Urinary bladder (tissue), 4 donors: ENCODE measurements at places on chromosomes 2 and 18. TPM values are rescaled to one million over a fixed set of nuclear protein-coding genes. Genes with fewer than 3 reads are reported as not detected.

GRCh38 chr2:10236571-10237391 lies 65.9 kb upstream of the HPCAL1 start:
- no peak for DNase-seq

DNA sequence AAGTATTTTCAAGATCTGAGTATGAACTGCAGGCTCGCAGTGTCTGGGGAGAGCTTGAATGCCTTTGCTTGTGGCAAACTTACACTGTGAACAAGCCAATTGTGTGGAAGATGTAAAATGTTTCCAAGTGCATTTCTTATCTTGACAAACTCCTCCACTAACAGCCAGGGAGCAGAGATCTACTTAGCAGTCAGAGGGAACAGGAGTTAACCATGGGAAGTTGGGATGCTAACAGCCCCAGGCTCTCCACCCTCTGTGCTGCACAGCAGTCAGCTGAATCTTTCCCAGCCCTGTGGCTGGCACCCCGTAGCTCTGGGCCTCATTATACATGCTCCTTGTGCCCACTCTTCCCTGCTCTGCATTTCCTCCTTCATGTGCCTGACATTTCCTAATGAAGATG lies 450.2 kb downstream of the TSN start:
- DNase-seq, result no peak

GRCh38 chr2:120794716-120795115 lies 59.0 kb downstream of the GLI2 start:
- no peak for DNase-seq

DNA sequence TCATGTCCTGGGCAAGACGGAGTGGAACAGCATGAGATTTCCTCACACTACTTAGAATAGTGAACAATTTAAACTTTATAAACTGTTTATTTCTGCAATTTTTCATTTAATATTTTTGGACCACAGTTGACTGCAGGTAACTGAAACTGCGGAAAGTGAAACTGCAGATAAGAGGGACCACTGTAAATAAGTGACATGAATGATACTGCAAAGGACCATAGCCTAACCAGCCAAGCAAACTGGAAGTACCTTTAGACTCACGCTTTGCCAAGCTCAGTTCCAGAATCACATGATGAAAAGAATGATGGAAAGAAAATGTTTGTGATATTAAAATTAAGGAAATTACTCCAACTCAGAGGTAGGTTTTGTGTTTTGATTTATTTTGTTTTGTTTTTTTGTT lies 94.6 kb upstream of the ITGA4 start:
- no peak for DNase-seq

GRCh38 chr18:5582849-5583681 lies 39.3 kb upstream of the EPB41L3 start:
- no peak for DNase-seq

DNA sequence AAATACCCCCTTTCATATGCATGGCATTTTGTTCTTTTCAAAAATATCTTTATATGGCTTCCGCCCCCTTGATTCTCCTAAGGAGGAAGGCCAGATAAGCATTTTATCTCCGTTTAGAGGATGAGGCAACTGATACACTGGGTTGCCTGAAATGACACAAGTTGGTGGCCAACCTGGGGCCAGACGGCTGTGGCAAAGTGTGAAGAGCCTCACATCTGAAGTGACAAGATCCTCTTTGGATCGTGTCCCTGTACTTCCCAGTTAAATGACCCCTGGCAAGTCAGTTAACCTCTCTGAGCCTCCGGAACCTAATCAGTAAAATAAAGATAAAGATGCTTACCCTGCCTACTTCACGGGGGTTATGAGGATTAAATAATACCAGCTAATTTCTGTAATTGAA lies 4.6 kb downstream of the SETBP1 start:
- no peak for DNase-seq

- no peak for DNase-seq
Observed at GRCh38 chr2:229492034-229492433, 220.9 kb upstream of the PID1 start.

GRCh38 chr2:96951125-96951654 lies 35.2 kb downstream of the FAM178B start:
- no peak for DNase-seq

- DNase-seq, result no peak
Observed at GRCh38 chr18:23588836-23589560, 2.7 kb upstream of the NPC1 start.

DNA sequence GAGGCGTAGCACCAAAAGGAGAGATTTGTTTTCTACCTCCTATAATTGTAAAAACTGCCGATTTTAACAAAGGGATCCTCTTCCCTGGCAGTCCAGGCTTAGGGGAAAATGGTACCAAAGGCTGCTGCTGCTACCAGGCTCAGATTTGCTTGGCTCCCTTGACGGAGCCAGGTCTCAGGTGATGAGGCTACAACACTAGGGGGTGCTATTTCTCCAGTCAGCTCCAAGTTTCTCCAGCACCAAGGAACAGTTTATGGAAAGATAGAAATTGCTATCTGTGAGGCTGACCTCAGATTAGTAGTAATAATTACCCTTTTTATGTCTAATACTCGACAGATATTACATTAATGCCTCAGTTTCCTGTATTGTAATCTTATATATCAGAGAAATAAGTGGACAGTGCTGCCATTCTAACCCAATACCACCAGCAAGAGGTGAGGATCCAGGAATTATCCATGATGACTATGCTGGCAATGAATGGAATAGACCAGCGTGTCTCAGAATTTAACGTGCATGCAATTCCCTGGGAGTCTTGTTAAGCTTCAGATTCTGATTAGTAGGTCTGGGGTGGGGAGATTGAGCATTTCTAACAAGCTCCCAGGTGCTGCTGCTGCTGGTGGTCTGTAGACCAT lies 111.3 kb downstream of the ESCO1 start:
- no peak for DNase-seq

DNA sequence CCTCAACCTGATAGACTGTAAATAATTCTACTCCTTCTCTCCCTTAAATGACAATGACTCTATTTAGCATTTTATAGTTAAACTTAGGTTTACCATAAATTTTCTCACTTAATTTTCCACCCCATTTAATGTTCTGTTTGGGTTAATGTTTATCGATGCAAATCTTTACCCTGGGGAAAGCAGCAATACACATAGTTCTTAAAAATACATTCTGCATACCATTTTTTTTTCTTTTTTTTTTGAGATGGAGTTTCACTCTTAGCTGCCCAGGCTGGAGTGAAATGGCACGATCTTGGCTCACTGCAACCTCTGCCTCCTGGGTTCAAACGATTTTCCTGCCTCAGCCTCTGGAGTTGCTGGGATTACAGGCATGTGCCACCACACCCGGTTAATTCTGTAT lies 14.0 kb downstream of the STAM2 start:
- DNase-seq, result no peak

- no peak for DNase-seq
Observed at GRCh38 chr2:8987410-8987809, 16.1 kb downstream of the MBOAT2 start.

DNA sequence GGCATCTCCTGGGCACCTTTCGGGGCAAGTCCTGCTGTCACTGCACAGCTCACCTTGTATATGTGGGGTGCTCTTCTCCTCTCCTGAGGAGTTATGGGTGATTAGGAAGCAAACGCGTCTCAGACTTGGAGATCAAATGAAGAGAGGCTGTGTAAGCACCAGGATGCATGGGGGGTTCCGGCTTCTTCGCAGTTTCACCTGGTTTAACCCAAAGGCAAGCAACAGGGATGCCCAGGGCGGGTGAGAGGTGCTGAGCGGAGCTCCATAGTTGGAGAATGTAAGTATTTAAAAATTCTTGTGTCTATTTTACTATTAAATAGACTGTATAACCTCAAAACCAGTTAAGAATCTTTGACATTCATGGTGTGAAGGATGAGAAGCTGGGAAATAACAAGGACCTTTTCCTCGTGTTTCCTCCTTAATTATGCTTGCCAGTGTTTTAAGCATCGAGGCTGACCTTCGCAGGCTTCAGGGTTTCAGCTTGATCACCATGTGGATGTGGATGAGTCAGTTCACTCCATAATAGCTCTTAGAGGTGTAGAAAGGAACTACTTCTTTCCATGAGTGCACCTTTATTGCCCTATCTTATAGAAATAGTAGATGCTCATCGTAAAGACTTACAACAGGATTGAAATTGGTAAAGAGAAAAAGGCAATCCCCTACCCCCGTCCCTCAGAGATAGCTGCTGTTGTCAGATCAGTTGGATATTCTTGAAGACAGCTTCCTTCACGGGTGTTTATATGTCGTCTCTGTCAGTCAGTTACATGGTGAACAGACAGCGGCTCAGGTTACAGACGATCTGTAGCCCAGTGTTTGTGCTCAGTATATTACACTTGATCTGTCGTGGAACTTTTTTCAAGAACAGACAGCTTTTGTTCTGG lies 201.1 kb downstream of the AGAP1 start:
- no peak for DNase-seq

- no peak for DNase-seq
Observed at GRCh38 chr2:37769551-37769950, 98.1 kb upstream of the CDC42EP3 start.

Gene NGEF
- total RNA-seq, result 4.1 TPM

Gene B4GALT6
- total RNA-seq, result 7.5 TPM

Gene UGGT1
- 38.5 TPM for total RNA-seq

Gene AKAIN1
- not detected for total RNA-seq

Gene DPP10
- 12.4 TPM for total RNA-seq

Gene LIMS2
- 18.7 TPM for total RNA-seq

Gene RBM44
- total RNA-seq, result 2.4 TPM
